Aorta (tissue), 5 donors: ENCODE measurements at places on chromosomes 5 and 9. TPM values are rescaled to one million over a fixed set of nuclear protein-coding genes. Genes with fewer than 3 reads are reported as not detected.

Gene RNF180
- 44.5 TPM for total RNA-seq

Gene WWC1
- 0.36 TPM for total RNA-seq

Gene GHR
- total RNA-seq = 17.1 TPM

Gene CAMK4
- total RNA-seq = 0.90 TPM

Gene MAMDC2
- total RNA-seq = 5.9 TPM

Gene HACD4
- total RNA-seq = 3.2 TPM

Gene FCN2
- total RNA-seq = 0.32 TPM

Gene URM1
- 37.8 TPM for total RNA-seq

Gene LCN9
- total RNA-seq = not detected

Gene SPINK1
- 13.7 TPM for total RNA-seq

Gene TAL2
- not detected for total RNA-seq

Gene SPINK4
- total RNA-seq = not detected

Gene TRIM14
- 8.5 TPM for total RNA-seq

Gene CLIC3
- 3.8 TPM for total RNA-seq

Gene PCDHB12
- total RNA-seq = 6.7 TPM

Gene PCDHAC2
- total RNA-seq = 1.9 TPM

Gene RFESD
- 0.75 TPM for total RNA-seq

Gene PLAC8L1
- total RNA-seq = 0.87 TPM

Gene CCDC171
- total RNA-seq = 5.2 TPM

Gene PCDHA2
- 0.13 TPM for total RNA-seq
